Stimulated activated CD8-positive, alpha-beta memory T cell treated with anti-CD3 and anti-CD28 coated beads, Interleukin-2, amount 100 ng/mL, for 48 hours (primary cell): ENCODE measurements at places on chromosomes 11 and 22.

GRCh38 chr11:44595964-44596381 is 30.5 kb downstream of the CD82 start:
- DNase-seq: no peak

DNA sequence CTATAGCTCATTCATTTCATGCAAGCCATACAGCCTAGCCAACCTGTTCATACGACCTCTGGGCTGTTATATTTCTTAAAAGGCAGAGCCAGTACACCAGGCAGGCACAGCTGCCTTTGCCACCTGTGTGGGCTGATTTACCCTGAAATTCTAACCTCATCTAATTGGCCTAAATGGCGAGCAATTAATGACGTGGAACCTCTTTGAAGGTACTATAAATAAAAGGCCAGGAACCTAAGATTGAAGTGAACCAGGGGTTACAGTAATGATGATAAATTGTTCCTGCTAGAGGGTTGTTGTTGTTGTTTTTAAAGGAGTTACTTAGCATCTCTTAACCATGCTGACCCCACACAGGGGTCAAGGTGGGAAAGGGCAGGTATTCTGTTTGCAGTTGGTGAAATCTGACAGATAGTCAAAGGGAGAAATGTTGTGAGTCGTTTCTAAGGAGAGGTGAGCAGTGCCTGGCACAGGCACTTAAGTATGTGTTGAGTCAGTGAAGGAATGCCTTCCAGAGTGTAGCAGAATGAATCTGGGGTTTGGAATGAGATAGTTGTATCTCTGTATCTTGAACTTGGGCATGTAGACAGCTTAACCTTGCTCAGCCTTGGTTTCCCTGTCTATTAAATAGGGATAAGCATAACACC is 213.5 kb upstream of the NAV2 start:
- no peak for DNase-seq

GRCh38 chr22:47692811-47693210 is 930.4 kb downstream of the TBC1D22A start:
- DNase-seq: no peak

GRCh38 chr11:44627911-44628729 is 62.7 kb downstream of the CD82 start:
- DNase-seq: no peak

DNA sequence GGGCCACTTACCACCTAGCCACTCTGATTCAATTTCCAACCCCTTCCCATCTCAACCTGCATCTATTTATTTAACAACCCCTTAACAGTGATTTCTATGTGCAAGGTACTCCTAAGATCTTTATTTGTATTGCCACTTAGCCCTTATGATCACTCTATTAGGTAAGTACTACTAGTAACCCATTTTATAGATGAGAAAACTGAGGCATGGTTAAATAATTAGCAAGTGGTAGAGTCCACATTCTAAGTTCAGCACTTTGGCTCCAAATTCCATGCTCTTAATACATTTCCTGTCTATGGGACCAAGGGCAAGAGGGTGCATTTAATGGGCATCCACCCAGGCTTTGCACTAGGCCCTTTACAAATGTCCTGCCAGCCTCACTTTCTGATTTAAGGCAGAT is 38.1 kb upstream of the CSNK2A3 start:
- no peak for DNase-seq

DNA sequence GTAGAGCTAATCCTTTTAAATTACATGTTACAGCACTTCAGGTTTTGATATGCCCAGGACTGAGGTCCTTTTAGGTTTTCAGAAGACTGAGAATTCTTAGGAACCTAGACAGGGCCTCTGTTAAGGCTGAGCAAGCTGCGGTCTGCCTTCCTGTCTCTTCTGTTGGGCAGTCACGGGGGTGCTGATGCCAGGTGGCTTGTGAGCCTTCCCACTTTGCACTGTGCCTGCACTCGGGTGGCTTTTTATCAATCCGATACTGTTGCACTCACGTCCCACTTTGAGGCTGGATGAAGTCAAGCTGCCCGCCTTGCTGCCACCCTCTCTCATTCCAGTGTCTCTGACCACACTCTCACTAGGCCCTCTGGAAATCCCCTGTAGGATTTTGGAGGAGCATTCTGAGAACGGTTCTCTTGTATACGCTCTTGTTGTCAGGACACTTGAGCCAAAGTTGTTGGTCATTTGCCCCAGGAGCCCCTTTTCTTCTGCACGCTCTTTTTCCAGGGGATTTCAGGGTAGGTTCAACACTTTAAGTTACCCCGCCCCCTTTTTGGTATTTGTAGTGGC is 141.8 kb downstream of the TEAD1 start:
- no peak for DNase-seq

GRCh38 chr11:10908215-10908951 is 50.5 kb upstream of the ZBED5 start:
- DNase-seq: no peak

DNA sequence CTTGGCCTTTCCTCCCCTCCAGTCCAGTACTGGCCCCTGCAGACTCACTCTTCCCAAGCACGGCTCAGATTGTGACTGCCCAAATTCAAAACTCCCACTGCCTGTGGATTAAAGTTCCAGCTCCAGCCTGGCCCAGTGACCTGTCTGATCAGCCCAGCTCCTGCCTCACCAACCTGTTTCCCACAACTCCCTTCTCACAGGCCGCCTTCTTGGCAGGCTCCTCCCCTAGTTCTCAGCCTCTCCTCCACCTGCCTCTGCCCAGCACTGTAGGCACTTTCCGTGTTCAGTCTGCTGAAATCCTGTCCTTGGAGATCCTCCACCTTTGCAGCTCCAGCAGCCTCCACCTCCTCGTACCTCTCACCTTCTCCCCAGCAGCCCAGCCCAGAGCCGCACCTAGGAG is 68.6 kb downstream of the MICAL2 start:
- DNase-seq: no peak

DNA sequence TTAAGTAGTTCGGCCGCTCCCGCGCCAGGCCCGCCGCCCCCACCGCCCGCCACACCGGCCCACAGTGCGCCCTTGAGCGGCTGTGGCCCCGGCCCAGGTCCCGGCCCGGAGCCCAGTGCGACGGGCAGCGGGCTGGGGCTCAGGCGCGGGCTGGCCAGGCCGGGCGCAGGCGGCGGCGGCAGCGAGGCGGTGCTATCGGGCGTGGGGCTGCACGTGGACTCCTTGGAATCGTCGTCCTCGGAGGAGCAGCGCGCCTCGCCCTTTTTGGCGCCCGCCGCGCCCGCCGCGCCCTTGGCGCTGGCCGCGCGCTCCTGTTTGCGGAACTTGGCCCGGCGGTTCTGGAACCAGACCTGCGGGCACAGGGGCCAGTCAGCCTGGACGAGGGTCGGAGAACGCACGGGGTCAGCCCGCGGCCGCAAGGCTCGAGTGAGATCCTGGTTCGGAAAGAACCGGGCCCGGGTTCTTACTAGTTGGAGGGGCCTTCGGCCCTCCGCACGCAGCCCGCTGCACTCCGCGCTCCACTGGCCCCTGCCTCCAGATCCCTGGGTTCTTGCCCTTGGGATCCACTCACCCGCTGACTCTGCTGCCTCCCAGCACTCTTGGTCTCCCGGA is 4.0 kb downstream of the PHOX2A start:
- no peak for DNase-seq

DNA sequence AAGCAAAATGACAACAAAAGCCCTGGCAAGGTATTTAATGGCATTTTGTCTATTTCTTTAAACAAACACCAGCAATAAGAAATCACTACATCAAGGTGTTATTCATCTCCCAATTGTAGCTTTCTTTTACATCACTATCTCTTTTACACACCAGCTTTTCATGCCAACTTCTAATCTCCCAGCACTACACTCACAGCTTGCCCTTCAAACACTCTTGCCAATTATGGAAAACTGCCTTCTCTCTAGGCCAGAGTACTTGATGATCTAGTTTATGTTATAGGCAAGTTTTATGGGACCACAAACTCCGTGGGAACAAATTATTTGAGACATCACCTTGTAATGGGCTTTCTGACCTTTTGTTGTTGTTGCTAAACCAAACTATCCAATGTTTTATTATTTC is 61.3 kb downstream of the SVIP start:
- no peak for DNase-seq

DNA sequence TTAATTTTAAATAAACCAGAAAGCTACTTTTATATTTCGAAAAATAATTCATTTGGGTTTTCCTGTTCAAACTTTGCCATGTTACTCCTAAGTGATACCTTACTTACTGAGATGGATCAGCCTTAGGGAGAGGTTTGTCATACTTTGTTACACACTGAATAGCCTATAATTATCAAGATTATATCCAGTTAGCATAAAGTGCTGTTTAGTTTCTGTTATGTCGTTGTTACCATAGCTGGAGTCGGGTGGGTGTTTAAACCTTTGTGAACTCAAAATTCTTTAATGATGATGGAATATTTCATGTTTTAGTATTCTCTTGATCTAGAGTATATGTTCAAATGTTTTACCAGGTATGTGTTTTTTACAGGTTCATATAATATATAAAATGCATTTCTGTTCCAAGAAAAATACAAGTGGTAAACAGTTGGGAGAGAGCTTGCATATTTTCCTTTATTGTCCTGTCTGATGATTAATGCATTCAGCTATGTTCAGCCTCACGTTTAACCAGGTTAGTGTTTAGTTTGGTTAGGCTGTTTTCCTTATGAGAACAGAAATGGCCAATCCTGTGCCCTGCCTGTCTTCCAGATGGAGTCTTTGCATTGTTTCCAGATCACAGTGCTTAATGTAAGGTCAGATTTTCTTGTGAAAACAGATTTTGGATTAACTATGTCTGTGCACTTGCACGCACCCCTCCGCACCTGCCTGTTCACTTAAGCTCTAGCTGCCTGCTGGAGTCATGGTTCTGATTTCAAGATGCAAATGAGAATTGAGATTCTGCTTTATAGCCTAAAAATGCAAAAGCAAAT is 105.6 kb downstream of the ATXN10 start:
- DNase-seq: no peak

- no peak for DNase-seq
Measured at GRCh38 chr11:85095239-85095638, 531.9 kb downstream of the DLG2 start.

- DNase-seq: no peak
Measured at GRCh38 chr11:29527391-29527936, 489.4 kb downstream of the KCNA4 start.

DNA sequence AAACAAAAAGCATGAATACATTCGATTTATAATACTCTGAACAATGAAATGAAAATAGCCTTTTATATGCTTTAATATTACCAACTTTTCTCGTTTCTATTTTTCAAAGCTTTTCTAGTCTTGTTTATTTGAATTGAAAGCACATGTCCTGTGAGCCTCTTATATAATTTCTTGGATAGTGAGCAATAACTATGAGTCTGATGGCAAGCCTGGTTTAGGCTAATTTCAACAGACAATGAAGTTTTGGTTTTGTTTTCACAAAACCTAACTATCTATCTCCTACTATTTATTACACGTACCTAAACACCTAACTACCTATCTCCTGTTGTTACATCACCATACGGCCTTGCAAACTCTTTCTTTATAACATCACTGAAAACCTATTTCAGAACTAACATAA is 29.2 kb upstream of the CEP126 start:
- no peak for DNase-seq

DNA sequence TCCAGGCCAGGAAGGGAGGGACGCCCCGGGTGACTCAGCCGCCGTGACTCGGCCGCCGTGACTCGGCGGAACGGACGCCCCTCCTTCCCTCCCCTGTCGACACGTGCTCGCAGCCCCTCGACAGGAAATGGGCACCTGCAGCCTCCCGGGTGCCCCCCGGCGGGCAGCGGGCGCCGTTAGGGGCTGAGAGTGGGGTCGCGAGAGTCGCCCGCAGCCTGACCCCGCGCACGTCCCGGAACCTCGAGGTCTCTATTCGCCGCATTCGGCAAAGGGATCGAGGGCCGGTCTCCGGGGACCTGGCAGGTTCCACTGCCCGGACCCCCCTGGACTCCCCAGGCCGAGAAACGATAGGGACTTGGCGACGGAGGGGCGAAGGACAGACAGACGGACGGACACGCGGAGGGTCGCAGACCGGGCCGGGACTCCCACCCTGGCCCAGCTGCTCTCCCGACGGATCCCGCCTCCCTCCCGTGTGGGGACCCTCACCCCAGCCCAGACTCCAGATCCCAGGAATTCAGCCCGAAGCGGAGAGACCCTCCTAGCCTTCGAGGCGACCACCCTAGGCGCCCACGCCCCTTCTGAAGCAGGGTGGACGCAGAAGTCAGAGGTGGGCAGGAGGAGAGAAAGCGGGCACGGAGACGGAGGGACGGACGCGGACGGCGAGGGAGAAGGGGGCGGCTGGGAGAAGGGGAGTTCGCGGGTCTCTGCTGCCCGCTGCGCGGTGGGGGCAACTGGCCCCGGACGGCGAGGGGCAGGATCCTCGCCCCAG is 648 bp downstream of the FOSL1 start:
- peak; percentile 71 for DNase-seq

DNA sequence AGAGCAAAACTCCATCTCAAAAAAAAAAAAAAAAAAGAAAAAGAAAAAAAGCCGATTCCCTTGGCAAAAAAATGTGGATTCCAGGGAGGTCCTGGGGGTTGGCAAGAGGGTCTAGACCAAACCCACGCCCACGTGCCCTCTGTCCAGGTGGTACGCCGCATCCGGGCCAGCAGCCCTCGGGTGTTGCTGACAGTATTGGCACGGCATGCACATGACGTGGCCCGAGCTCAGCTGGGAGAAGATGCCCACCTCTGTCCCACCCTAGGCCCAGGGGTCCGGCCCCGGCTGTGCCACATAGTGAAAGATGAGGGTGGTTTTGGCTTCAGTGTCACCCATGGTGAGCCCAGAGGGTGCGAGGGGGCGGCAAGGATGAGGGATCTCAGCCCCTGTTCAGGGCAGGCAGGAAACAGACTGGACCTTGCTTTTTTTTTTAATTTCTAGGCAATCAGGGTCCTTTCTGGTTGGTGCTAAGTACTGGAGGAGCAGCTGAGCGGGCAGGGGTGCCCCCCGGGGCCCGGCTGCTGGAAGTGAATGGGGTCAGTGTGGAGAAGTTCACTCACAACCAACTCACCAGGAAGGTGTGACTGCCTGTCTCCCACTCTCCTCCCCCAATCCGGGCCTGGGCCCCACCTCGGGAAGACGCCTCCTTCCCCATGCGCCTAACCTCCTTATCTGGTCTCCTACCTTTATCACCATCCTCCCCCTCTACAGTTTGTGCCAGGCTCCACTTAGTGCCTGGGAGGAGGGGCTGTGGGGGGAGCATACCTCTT is 2.0 kb downstream of the NHERF4 start:
- no peak for DNase-seq

DNA sequence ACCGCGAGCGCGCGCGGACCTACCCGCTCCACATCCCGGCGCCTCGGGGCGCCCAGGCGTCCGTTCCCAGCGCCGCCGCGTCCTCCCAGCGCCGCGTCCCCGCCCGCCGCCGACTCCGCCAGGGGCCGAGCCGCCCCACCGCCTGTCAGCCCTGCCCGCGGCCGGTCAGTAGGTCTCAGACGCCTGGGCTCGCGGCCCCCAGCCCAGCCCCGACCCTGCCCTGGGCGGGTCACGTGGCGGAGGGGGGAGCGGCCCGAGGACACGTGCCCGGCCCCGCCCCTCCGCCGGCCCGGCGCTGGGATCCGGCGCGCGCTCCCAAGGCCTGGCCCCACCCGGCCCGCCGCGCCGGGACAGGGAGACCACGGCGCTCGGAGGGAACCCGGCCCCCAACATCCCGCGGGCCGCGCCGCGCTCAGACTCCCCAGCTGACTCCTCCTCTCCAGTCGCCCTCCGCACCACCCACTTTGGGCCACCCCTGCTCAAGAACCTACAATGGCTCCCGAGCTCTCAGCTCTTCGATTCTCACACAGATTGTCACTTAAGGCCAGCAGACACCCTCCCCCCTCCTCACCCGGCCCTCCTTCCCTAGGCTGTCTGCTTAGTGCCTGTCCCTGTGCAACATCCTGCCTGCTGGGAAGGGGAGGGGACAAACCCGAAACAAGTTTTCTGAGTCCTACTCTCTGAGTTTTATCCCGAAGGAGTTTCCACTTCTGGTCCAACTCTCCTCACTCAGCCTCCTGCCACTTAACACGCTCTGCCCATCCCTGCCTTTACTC is at the start of gene RAB3IL1:
Gene RAB3IL1, minus strand, starts transcription at position 233 of the 776 bp plus-strand sequence. Its CDS starts 199 bp downstream, at position 34.
- DNase-seq: no peak
